ENCODE measurements at places on chromosomes 7 and 10.

DNA sequence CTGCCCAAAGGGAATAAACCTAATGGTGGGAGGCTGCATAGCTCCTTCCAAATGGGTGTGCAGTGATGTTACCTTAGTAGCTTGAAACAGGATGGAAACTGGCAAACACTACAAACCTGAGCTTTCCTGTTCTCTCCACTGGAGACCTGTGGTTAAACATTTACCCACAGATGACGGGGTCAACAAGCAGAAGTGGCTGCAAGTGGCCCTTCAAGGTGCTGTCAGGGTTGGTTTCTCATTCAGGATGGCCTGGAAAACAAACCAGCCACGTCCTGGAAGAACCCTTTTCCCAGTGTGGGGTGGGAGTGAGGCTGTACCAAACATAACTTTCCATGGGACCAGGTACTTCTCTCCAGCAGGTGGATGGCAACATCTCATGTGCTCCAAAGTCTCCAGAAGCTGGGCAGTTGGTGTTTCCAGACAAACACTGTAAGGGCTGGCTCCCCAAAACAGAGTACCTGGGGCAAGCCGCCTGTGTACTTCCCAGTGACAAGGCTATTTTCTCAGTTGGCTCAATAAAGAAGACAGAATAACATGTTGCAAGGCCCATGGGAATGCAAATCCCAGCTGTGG lies 67.5 kb downstream of the DNAJB9 start:
- peak; percentile 76 for DNase-seq

- no peak for DNase-seq
These were observed 441.7 kb downstream of the TYW1 start for GRCh38 chr7:67438198-67438882.

DNA sequence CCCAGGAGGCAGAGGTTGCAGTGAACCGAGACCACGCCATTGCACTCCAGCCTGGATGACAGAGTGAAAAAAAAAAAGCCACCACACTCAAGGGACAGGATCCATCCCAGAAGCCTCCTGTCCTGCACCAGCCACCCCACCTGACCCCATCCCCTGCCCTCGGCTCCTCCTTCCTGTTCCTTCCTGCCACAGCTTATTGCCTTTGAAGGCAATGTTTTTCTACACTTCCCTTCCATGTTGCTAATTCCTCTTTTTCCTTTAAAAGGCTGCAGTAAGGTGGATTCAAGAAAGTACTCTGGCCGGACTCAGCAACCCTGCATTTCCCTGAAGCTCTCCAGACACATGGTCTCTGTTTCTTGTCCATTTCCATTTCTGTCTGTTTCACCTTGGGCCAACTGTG lies 80.9 kb downstream of the FAM171A1 start:
- no peak for DNase-seq

GRCh38 chr7:98284335-98285036 lies 3.0 kb downstream of the BRI3 start:
- no peak for DNase-seq

- DNase-seq, result no peak
These were observed 6.9 kb upstream of the ATP6V0E2 start for GRCh38 chr7:149866779-149867447.

DNA sequence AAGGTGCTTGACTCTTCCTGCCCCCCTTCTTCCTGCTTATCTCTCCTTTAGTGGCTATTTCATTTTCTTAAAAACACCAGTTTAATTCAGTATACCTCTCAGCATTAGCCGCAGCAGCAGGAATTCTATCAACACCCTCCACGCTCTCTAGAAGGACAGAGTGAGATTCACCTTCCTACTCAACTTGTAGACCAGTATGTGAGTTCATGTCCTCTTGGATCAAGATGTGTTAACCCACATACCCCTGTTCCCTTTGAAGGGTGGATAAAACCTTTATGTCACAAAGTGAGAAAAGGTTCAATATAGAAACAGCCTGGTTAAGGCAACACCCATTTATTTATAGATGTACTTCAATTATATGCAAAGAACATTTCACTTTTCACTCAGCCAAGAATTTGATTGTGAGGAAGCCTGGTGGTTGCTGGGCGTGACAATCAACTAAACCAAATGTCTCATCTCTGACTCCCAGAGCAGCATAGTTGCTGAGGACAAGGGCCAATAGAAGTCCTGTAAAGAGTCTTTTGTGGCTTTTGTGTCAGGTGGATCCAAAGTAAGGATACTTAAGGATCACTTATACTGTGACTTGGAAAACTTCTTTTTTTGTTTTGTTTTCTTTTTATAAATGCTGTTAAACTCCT lies 617.1 kb downstream of the SORCS3 start:
- no peak for DNase-seq
